ENCODE measurements at places on chromosomes 6 and 20.

DNA sequence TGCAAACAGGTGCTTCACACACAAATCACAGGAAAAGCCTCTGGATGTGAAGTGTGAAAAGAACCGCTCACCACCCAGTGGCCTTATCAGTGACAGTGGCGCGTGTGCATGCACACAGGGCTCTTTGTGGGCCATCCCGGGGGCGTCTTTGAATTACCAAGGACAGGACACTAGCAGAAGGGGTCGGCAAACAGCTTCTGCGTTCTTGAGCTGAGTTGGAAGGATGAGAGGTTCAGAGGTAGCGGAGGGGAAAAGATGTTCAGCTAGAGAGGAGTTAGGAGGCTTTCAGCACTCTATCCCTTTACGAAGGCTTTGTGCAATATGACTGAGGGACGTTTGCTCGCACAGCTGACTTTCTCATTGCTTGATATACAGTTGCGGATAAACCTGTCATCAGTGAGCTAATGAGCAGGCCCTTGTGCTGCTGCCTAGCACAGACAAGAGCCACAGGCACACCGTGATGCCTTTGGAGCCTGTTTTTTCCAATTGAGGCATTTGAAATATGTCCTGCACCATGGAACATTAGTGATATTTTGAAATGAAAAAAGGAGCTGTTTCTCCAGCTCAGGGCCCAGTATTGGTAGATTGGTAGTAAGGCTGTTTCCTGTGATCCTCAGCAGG lies 83.1 kb downstream of the IYD start:
- DNase-seq, result no peak

DNA sequence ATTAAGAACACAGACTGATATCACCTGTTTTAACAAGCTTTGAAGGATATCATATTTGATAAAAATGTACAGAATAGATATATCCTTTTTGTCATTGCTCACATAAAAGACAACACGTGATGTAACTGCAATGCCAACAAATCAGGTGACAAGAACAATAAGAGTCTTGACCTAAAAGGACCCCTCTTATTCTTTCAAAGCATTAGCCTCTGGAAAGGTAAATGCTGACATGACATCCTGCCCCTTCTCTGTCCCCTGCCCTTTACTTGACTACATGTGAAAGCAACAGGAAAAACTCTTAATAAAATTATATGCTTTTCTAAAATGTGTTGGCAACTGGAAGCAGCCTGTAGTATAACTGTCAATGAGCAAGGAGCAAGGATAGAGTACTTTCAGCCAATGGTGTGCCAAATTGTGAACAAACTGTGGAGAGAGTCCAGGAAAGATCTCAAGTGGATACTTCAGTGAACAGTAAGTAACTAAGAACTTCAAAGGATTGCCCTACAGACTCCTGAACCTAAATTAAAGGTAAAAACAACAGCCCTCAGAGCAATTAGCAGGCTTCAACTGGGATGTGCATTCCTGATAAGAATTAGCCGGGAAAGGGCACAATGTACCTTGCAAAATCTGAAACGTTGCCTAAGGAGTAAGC lies 16.3 kb downstream of the PTPRK start:
- no peak for DNase-seq

DNA sequence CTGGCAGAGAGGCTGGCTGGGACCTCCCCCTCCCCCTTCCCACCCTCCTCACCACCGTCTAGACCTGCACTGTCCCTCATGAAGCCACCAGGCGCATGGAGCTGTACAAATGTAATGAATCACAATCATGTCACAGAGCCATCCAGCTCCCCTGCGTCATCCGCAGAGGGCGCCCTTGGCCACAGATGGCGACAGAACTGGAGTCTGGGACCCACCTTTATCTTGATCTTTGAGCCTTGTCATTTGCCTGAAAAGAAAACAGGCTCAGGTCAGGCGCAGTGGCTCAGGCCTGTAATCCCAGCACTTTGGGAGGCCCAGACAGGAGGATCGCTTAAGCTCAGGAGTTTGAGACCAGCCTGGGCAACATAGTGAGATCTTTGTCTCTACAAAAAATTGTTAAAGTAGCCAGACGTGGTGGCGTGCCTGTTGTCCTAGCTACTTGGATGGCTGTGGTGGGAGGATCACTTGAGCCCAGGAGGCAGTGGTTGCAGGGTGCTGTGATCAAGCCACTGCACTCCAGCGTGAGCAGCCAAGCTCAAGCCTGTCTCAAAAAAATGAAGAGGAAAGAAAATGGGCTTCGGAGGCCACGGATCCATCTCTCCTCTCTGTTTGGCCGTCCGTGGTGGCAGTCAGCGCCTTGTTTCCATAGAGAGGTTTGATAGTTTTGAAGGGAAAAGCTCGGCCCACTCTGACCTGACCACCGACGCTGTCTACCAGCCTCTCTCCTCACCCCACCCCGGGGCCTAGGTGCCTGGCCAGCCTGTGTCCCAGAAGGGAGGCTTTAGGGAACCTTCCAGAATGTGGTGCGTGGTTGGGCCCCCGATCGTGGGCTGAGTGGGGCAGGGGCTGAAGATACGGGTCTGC lies 6.2 kb downstream of the COL9A3 start:
- DNase-seq, result peak; percentile 71

GRCh38 chr20:47800623-47801022 lies 15.3 kb upstream of the SULF2 start:
- DNase-seq, result no peak

- DNase-seq, result peak; percentile 71
Observed at GRCh38 chr20:41249411-41250281, 67.9 kb downstream of the ZHX3 start.

DNA sequence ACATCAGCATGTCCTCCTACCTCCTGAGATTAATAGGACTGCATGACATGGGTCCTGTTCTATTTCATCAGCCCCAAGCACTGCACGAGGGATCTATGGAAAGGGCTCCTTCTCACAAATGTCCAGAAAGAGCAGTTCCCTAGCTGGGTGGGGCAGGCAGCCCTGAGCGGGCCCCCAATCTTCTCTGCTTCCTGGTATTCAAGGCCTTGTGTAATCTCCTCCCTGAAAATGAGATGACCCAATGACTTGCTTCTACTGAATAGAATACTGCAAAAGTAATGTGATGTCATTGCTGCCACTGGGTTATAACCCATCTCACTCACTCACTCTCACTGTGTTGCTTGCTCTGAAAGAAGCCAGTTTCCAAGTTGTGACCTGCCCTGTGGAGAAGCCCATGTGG lies 126.4 kb downstream of the OPRM1 start:
- DNase-seq, result no peak

DNA sequence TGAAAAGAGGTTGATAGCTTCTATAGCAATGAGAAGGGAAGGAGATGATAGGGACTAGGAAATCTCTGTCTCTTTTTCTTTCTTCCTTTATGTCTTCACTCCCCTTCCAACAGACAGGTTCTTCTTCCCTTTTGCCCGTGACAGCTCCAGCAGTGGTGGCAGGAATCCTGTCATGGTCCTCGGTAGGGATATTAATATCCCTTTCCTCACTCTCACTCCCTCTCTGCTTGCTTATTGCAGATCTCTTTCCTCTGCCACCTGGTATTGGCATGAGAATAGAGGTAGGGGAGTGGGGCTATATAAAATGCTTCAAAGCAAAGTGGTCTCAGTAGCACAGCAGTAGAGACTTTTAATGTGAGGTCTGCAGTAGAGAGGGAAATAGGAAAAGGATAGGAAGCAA lies 19.7 kb downstream of the RAD21L1 start:
- no peak for DNase-seq

DNA sequence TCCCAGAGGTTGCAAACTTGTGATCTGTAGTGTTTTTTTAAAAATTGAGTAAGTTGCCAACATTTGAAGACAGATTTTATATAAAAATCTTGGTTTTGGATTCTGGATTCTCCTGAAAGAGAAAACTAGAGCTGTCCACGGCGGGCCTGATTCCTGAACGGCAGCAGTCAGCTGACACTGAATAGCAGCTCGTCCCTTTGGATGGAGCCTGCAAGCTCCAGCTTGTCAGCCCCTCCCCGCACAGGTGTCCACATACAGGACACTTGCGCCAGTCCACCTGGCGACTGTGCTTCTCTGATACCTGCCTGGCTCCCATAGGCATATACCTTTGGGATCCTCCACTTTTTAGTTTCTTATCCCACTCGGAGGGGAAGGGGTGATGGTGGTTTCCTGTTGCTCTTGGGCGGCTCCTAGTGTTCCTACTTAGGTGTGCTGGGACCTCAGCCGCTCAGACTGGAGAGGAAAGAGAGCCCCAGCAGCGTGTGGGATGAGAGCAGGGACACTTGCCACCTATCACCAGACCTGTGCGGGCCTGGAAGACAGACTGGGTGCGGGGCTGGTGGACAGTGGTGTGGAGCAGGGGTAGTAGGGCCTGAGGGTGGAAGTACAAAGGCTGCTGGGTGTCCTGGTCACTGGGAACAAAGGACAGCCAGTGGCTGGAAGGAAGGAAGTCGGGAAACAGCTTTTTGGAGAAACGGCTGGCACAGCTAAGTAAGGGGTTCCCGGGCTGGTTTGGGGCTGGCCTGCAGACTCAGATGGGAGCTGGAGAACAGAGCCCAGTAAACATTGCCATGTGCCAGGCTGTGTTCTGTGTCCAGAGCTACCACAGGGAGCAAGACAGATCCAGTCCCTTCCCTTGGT lies 18.3 kb downstream of the GHRH start:
- DNase-seq, result peak; percentile 56

DNA sequence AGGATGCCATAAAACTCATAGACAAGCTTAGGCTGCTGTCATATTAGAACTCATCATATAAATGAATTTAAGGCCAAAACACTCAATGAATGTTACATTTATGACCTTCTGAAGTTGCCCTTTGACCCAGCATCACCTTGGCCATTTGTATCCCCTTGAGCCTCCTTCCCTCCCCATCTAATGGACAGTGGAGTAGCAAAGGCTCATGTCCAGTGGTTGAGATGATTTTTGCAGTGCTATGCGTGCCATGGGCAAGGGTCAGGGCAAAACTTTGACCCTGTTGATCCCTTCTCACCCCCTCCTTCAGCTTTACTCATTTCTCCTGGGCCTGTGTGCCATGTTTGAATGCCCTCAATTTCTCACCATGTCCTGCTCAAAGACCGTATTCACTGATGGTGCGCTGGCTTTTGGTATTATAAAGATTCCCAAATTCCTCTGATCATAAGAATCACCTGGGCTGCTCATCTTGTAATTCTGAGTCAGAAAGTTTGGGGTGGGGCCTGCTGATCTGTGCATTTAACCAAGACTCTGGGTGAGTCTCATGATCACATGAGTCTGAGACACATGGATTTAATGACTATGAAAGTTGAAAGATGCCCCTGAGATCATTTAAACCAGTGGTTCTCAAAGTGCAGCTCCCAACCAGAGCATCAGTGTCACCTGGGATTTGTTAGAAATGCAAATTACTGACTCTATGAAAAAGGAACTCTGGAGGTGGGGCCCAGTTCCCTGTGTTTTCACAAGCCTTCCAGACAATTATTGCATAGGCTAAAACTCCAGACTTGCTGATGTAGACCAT lies 57.5 kb upstream of the IL20RA start:
- DNase-seq, result no peak

DNA sequence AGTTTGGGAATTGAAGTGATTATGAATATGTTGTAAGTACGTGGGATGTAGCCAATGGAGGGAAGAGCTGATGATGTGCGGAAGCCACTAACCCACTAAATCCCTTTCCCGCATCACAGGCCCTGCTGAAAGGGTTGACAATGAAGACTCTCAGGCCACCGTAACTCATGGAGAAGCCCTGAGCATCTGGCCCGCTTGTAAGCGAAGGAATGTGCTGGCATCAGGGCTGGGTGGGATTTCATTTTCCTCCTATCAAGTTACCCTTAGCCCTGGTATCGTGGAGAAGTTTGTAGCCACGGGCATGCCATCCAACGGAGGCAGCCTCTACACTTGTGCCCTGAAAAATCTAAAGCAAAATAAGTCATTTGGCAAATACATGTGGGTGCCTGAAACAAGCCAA lies 355.0 kb downstream of the CDH26 start:
- DNase-seq, result no peak

DNA sequence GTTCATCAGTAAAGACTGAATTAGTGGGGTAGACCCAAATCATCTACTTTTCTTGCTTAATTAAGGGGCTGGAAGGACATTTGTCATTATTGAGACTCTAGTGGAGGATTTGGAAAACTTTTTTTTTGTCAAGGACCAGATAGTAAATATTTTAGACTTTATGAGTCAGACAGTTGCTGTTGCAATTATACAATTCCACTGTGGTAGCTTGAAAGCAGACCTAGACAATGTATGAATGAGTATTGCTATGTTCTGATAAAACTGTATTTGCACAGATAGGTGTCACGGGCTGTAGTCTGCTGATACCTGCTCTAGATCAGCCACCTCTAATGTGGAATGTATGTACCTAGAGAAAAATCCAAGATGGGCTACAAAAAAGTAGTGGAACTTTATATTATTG lies 175.0 kb downstream of the CARMIL1 start:
- no peak for DNase-seq

DNA sequence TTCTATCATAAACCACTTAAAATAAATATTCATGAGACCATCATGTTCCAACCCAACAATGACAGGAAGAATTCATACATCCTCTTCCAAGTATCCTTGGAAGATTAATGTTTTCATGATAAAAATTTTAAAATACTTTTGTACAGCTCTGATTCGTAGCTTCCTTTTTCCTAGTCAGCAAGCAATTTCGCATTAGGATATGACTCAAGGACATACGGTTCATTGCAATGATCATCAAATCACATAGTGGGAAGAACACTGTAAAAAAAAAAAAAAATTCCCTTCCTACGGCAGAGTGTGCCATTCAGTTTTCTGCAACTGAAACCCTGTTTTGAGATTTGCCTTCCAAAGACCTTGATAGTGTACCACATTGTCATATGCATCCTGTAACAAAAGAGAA lies 35.3 kb upstream of the GFOD1 start:
- DNase-seq, result no peak

DNA sequence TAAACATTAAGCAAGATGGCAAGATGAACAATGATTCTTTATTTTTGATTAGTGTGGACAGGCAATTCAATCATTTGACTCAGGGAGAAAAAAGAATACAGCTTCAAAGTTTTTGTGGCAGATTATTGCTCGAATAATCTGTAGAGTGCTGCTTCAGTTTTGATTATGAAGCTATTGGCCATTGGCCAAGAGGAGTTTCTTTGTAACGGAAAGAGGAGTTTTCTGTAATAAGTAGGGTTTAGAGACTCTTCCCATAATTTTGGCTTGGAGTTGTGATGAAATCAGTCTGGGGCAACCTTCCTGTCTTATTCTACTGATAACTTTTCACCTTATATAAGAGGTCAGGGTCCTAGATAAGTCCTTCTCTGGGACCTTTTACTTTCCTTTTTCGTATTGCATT lies 256.7 kb upstream of the RAB32 start:
- DNase-seq, result no peak

DNA sequence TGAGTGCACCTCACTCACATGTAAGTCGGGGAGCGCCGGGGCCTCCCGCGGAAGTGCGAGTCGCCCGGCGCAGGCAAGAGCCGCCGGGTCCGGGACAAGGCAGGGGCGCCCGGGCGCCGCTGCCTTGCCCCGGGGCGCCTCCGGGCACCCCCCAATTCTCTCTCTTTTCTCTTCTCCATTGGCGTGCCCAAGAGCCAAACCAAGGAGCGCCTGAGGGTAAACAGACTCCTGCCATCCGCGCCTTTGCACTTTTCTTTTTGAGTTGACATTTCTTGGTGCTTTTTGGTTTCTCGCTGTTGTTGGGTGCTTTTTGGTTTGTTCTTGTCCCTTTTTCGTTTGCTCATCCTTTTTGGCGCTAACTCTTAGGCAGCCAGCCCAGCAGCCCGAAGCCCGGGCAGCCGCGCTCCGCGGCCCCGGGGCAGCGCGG lies 36.8 kb downstream of the GNAS start:
- DNase-seq, result no peak

- no peak for DNase-seq
Observed at GRCh38 chr20:2883726-2884637, 10.7 kb downstream of the PTPRA start.
